ENCODE measurements at places on chromosomes 7 and 10.

DNA sequence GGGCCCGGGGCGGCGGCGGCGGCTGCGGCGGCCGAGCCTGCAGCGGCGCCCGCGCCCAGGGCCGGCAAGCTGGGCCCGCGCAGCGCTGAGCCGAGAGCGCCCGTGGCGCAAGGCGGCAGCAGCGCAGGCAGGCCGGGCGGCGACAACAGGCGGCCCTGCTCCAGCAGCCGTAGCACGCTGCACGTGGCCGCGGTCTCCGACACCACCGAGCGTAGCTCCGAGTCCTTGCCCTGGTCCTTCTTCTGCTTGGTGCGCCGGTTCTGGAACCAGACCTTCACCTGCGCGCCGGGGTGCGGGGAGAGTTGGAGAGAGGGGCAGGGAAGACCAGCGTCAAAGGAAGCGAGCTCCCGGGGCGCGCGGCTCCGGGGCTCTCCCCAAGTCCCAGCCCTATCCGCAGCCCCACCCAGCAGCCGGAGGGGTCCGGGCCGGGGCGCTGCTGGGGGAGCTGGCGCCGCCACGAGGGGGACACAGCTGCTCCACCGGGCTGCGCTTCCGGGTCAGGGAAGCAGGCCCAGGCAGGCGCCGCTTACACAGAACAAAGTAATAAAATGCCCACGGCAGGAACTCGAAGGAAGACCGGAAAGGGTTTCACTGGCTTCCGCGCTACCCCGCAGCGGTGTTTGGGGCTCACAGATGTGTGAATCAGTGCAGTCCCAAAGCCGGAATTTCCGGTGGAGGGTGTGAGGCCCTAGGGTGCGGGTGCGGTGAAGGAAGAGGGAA lies 3.6 kb downstream of the VAX1 start:
- peak; percentile 46 for DNase-seq

DNA sequence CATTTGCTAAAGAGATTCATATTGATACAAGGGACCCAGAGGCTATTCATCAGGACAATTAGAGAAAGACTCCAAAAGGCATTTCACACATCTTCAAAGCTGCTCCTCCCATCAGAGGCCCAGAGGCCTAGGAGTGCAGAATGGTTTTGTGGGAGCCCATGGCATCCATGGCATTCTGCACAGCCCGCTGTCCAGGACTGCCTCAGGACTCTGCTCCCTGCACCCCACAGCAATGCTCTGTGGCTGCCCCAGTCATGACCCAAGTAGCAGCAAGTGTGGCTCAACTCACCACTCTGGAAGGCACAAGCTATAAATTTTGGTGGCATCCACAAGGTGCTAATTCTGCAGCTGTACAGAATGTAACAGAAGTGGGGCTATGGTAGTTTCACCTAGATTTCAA lies 38.5 kb downstream of the ZNF438 start:
- DNase-seq, result no peak

DNA sequence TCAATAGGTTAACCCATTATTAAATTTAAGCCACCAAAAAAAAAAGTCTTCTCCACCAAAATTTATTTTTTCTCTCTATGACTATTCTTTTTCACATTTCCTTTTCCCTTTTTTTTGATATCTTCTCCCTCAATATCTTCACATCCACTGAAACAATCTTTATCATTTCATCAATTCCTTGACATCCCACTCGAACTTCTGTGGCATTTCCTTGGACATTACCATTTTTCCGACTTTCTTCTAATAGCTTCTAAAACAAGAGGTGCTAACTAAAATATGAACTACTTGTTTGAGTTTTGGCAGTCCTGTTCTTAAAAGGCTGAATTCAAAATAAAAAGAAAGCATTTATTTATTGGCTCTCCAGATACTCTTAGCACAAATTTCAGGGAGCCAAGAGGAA lies 684 bp upstream of the CTNNA3 start:
- no peak for DNase-seq

DNA sequence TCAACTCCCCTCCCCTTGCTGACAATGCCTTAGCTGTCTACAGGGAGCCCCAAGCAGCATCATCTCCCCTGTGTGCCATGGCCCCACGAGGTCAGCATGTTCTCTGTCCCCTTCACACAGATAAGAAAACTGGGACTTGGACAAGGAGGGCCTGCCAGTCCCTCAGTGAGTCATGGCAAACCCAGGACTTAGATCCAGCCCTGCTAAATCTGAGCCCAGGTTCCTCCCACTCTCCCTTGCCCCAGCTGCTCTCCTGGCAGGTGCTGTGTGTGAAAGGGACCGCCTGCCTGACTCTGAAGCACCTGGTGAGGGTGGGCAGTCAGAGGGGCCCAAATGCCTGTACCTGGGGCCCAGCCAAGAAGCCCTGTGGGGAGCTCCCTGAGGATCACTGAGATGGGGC lies 7.4 kb downstream of the CRHR2 start:
- no peak for DNase-seq

GRCh38 chr7:90465816-90466215 lies 3.6 kb upstream of the PTTG1IP2 start:
- no peak for DNase-seq

DNA sequence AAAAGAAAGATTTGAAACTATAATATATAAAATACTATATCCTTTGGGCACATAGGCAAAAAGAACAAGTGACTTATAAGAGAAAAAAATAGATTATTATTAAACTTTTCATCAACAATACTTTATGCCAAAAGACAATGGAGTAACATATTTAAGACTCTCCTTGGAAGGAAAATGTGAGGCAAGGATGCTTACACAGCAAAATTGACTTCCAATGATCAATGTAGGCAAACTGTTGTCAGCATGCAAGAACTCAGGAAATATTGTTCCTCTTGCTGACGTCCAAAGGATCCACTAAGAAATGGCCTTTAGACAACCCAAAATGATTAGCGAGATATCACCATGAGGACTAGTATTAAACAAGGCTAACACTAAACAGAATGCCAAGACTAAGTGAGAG lies 22.9 kb upstream of the LMOD2 start:
- no peak for DNase-seq

- DNase-seq, result no peak
Observed at GRCh38 chr10:86217371-86218080, 149.1 kb downstream of the GRID1 start.

DNA sequence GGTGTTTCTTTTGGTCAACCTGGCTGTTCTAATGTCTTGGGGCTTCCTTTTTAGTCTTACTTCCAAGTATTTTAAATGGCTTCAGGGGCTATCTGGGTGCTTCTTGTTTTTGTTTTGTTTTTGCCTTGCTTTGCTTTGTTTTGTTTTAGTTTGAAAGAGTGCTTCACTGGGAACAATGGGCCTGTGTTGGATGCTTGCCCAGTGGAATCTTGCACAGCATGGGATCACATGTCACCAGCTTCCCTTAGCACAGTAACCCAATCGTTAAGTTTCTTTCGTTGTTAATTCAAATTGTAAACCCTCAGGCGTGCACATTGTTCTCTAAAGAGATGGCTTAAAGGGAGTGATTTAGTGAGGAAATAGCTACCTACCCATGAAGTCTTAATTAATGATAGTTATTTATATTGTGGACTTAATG lies 8.9 kb downstream of the COL17A1 start:
- DNase-seq, result no peak

- no peak for DNase-seq
Observed at GRCh38 chr7:36144189-36144588, 8.9 kb upstream of the EEPD1 start.

GRCh38 chr10:27621461-27621860 lies 117.4 kb downstream of the RAB18 start:
- DNase-seq, result no peak

GRCh38 chr10:17507538-17507937 lies 53.1 kb upstream of the ST8SIA6 start:
- no peak for DNase-seq

DNA sequence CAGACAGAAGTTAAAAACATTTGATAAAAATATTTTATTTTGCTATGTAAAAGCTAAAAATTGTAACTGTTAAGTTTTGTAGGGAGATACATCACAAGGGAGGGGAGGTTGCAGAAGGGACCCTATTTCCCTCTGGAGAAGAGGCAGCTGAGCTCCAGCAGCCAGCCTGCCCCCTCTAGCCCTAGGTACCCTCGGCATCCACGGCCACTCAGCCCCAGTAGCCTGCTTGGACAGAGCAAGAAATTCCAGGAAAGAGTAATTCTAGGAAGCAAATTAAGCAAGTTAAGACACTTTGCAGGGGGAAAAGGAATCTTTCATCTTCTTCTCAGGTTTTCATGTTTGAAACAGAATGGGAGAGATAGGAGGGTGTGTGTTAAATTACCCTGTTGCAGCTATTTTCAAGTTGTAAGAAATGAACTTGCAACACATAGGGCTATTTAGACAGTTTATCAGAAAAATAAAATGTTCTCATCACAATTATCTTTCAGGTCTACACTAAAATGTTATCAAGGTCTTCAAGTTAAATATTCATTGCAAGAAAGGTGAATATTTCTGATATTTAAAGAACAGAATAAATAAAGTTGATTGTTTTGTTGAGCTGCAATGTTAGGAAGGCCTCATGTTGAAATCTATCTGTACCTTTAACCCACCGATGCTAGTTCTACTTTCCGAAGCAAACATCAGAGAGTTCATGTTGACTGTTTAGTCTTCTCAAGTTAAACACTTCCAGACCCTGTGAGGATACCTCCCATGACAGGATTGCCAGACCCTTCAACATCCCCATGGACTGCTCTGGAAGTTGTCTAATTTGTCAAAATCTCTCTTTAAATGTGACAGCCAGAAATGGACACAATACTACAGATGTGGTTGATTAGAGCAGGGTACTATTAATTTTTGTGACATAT lies 5.5 kb downstream of the SGCE start:
- DNase-seq, result no peak

GRCh38 chr7:148021507-148022045 lies 569.0 kb upstream of the C7orf33 start:
- no peak for DNase-seq

DNA sequence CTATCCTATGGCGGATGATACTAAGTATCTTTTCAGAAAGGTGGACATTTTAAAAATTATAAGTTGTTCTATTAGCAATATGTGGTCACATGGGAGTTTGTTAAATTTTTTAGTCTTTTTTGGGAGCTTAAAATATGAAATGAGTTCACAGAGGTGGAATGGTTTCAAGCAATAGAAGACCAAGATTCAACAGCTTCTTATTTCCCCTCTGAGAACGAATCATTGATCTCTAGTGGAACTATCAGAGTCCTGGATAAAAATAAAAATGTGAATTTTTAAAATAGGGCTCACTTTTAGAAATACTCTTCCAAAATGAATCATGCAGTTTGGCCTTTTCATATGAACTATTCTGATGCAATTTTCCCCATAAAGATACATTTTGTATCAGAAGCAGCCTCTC lies 467.7 kb upstream of the KLF6 start:
- DNase-seq, result no peak

DNA sequence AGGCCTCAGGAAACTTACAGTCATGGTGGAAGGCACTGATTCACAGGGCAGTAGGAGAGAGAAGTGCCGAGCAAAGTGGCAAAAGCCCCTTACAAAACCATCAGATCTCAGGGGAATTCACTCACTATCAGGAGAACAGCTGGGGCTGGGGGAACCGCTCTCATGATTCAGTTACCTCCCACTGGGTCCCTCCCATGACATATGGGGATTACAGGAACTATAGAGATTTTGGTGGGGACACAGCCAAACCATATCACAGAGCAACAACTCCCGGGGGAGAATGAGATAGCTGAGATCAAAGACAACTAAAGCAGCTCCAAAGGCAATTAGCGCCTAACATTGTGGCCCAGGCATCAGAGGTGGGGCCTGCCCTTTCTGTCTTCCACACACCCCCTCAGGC lies 85.4 kb upstream of the VOPP1 start:
- no peak for DNase-seq

DNA sequence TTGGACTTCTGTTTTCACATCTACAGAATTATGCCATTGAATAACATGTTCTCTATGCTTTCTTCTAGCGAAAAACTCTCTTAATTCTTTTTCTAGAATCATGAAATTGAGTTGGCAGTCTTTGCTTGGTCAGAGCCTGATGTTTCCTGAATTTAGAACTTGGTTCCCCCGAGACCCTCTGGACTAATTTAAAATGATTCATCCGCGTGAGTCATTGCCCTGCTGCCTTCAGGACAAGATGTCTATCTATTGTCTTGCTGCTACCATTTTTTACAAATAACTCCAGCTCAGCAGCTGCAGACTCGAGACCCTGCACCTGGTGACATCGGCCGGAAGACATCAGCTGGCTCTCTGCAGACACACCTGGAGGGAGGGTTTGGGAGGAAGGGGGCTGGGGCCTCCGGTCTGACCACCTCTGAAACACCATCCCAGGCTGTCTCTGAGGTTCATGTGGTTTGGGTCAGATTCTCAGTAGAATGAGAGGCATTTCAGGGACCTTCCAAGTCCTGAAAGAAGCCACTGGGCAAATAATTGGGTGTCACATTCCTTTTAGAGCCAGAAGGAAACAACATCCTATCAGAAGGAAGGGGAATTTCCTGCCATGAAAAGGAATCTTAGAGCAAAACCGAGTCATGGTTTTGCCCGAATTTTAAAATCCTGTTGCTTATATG lies 20.9 kb upstream of the KLF6 start:
- DNase-seq, result peak; percentile 93

GRCh38 chr10:29302499-29302898 lies 13.6 kb downstream of the LYZL1 start:
- no peak for DNase-seq

DNA sequence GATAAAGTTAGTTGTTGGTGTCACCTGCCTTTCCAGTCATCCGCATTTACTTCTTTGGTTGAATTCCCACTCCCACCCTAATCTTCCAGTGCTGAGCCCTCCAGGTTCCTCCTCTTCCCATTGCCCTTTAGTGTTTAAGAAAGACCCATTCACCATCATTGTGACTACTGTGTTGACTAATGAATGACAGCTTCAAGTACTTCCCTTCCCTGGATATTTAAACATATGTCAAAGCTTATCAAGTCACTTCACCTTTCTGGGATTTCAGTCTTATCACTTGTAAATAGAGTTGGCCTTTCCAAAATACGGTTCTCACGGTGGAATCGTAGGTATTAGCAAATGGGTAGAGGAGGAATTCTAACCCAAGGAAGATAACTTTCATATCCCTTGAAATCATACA lies 201.6 kb upstream of the SVIL start:
- DNase-seq, result no peak

DNA sequence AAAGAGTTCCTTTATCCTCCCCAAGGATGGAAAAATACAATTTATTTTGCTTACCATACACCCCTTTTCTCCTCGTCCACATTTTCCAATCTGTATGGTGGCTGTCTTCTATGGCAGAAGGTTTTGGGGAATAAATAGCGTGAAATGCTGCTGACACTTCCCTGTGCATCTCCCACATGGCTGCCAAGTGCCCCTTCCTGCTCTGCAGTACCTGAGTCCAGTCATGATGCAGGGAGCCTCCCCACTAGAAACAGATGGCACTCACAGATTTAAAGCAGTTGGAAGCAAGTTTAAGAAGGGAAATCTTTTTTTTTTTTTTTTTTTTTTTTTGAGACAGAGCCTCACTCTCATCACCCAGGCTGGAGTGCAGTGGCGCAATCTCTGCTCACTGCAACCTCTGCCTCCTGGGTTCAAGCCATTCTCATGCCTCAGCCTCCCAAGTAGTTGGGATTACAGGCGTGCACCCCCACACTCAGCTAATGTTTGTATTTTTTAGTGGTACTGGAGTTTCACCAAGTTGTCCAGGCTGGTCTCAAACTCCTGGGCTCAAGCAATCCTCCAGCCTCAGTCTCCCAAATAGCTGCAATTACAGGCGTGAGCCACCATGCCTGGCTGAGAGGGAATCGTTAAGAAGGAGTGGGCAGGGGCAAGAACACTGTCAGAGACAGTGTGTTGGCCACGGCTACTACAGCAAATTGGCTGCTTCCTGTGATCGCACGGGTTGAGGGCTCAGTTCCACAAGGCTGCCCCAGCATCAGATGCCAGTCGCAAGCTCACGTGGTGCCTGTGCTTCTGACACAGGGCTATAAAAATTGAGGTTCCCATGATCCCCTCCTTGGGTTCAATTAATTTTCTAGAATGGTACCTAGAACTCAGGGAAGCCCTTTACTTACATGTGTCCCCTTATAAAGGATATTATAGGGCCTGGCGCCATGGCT lies 5.3 kb upstream of the PILRA start:
- DNase-seq, result no peak

All from common myeloid progenitor, CD34-positive (primary cell).